ENCODE measurements at places on chromosomes 6 and 20.

DNA sequence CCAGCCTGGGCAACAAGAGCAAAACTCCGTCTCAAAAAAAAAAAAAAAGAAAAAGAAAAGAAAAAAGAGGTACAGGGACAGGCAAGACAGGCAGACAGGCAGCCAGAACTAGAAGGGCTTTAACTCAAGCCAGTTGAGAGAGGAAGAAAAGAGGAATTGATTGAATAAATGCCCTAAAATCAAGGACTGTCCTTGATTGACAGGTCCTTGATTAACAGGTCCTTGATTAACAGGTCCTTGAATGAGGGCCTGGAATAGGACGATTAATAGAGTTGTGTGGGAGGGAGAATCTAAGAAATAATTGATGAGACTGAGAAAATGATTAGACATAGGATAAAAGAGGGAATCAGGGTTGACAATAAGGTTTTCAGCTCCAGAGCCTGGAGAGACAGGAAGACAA lies 36.1 kb downstream of the ZC2HC1B start:
- DNase-seq, result no peak

DNA sequence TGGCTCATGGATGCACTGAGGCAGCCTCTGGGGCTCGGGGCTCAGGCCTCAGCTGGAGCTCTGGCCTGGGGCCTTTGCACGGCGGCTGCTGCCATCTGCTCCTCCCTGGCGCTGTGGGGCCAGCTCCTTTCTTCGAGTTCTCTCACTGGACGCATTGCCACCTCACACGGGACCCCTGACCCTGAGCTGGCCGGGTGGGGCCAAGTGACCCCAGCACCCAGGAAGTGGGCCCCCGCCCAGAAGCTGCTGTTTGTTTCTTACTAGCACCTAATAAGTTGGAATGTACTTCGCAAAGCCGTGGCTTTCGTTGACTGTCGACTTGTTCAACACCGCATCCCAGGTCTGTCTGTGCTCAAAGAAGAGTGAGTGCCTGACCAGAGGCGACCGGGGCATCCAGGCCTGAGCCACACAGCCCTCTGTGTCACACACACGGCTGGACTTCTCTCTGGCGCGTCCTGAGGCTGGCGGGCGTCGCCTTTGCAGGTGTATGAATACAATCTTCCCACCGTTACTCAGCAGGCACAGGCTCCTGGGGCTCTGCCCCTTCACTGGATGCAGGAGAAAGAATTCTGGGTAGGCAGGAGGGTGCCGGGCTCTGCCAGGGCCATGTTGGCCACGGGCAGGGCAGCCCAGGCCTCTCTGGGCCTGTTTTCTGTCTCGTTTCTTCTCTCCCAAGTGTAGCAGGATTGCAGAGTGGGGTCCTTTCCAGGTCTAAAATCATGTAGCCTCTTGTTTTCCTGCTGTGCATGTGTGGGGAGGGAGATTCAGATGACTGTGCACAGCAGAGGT lies 112.9 kb downstream of the DLL1 start:
- DNase-seq, result no peak

- DNase-seq, result no peak
Observed at GRCh38 chr20:22815603-22816315, 219.4 kb upstream of the SSTR4 start.

- peak; percentile 86 for DNase-seq
Observed at GRCh38 chr20:46089167-46089416, 670 bp downstream of the NCOA5 start.

GRCh38 chr6:117110737-117111136 lies 154.6 kb upstream of the VGLL2 start:
- DNase-seq, result no peak

DNA sequence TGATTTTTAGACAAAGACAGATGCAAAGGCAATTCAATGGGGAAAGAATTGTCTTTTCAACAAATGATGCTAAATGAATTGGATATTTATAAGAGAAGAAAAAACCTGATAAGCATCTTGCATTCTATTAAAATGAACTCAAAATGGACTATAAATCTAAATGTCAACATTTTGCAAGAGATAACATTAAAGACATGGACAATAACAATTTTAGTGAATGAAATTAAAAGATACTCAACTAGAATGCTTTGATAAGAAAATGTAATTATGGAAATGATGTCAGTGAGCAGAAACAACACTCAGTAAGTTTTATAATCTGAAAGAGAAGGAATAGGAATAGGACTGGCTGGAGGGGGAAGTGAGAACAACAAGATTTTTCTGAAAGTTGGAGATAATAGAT lies 421.7 kb downstream of the C6orf118 start:
- no peak for DNase-seq

DNA sequence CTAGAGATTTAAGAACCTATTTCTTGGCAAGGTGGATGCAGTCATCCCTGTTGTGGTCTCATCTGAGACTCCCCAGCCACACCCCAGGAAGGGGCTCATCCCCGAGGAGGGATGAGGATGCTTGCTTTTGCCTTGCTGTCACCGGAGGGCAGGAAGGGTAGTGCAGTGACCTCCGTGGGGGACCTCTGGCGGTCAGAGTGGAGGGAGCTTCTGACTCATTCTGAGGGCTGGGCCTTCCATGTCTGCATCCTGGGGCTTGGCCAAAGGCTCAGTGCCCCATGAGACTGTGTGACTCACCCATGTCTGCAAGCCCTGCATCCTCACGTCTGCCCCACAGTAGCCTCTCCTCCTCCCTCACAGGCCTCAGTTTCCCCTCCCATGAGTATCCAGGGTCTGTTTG lies 38.7 kb downstream of the UQCC2 start:
- DNase-seq, result no peak

GRCh38 chr6:44731485-44732095 lies 344.1 kb downstream of the CDC5L start:
- DNase-seq, result no peak

DNA sequence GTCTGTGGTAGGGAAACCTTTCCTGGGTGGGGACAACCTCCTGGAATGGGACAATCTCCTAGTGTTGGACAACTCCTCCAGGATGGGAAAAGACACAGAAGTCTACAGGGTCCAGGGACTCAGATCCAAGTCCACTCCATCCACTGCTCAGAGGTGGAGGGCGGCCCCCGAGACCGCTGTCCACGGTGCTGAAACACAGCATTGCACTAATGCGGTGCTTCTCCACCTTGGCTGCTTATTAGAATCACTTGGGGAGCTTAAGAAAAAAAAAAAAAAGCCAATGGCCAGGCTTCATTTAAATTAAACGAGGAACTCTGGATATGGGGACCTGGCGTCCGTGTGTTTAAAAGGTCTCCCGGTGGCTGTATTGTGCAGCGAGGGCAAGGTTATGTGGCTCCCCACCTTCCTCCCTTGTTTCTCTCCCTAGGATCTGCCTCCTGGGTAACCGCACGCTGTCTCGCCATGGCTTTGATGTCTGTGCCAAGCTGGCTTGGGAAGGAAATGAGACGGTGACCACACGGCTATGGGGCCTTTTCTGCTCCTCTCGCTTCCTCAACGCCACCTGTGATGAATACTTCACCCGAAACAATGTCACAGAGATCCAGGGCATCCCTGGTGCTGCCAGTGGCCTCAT lies 12.0 kb downstream of the SLC12A5 start:
- DNase-seq, result peak; percentile 82

- DNase-seq, result peak; percentile 86
Observed at GRCh38 chr6:142885182-142885867, 59.7 kb downstream of the HIVEP2 start.

DNA sequence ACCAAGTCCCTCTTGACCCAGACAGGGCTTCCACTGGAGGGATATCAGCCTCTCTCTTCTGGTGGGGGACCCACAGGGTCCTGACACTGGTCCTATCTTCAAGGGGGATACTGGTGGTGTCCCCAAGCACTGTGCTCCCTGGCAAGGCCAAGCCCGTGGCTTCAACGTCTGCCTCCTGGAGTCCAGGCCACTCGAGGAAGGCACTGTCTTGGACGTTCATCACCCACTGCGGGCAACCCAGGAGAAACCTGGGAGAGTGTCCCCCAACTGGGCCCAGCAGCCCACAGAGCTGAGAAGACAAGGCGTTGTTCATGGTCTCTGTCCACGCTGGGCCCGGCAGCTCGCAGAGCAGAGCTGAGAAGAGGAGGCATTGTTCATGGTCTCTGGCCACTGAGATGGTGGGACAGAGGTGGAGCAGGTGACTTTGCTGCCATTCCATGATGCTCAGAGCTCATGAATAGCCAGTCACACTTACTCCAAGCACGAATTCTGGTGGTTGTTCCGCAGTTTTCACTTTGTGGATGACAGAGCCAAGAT lies 37.5 kb upstream of the FRMD1 start:
- DNase-seq, result peak; percentile 18

- DNase-seq, result no peak
Observed at GRCh38 chr20:58868795-58869194, 16.3 kb downstream of the GNAS start.

GRCh38 chr20:46349742-46350056 lies 41.4 kb upstream of the CDH22 start:
- no peak for DNase-seq

GRCh38 chr20:63774306-63774705 lies 34.7 kb downstream of the SLC2A4RG start:
- DNase-seq, result peak; percentile 75

- DNase-seq, result no peak
Observed at GRCh38 chr20:31390490-31390889, at the start of gene DEFB119. Gene DEFB119 (minus strand): TSS chr20:31390590. CDS start chr20:31390483, 107 bp downstream.

GRCh38 chr6:169942173-169942572 lies 190.8 kb downstream of the ERMARD start:
- DNase-seq, result no peak

DNA sequence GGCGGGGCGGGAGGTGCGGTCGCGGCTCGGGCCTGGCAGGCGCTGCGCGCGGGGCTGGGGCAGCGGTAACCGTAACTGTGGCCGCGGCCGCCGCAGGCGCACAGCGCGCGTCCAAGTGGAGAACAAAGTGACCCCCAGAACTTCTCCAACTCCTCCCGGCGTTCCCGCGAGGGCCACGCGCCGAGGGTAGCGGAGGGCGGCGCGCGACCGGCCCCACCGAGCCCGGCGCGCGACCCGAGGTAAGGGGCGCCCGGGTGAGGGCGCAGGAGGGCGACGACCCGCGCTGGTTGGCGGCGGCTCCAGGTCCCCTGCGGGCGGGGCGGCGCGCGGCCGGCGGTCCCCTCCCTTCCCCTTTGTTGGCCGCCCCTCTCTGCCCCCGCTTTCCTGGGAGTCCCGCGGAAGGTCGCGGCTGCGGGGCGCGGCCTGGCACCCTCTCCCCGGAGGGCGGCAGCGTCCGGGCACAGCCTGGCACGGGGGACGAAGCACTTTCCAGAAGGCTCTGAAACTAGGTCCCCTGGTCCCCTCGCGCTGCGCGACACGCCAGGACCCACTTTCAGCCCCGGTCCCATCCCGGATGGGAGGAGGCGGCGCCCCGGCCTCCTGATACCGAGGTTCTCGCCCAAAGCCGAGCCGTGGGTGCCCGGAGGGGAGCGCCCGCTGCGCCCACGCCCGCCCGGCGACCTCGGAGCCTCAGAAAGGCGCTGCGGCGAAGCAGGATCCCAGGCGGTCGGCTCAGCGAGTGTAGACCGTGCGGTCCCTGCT lies at the start of gene TIAM2:
TSS of gene TIAM2 (plus strand) at position 62 of the 762 bp plus-strand sequence. CDS start 133,909 bp downstream, outside the sequence.
- DNase-seq, result no peak

GRCh38 chr20:59518881-59519706 lies 85.2 kb upstream of the PHACTR3 start:
- no peak for DNase-seq

GRCh38 chr6:169263836-169264608 lies 10.4 kb upstream of the THBS2 start:
- no peak for DNase-seq

DNA sequence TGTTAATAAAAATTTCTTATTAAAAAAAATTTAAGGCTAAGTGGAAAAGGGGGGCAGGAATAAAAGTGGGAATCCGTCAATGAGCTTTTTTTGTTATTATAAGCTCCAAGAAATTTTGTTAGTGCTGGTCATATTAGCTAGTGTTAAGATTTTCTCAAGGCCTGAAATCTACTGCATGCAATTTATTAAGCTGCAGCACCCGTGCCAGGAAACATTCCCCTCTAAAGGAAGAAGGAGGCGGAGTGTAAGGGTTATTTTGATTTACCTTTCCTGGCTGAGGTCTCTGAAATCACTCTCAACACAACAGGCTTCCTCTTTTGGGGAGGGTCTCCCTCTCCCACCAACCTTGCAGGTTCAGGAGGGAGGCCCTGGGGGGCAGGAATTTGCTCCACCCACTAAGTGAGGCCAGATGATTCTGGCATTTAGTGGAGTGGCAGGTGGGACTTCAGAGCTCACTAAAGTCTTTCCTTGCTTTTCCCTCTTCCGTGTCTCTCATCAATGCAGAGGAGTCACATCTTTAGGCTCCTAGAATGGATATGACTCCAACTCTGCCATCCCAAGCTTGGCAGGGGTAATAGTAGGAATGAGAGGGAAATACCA lies 168.8 kb downstream of the BCAS1 start:
- no peak for DNase-seq

- DNase-seq, result no peak
Observed at GRCh38 chr20:45621593-45621992, 7.9 kb upstream of the WFDC10A start.

DNA sequence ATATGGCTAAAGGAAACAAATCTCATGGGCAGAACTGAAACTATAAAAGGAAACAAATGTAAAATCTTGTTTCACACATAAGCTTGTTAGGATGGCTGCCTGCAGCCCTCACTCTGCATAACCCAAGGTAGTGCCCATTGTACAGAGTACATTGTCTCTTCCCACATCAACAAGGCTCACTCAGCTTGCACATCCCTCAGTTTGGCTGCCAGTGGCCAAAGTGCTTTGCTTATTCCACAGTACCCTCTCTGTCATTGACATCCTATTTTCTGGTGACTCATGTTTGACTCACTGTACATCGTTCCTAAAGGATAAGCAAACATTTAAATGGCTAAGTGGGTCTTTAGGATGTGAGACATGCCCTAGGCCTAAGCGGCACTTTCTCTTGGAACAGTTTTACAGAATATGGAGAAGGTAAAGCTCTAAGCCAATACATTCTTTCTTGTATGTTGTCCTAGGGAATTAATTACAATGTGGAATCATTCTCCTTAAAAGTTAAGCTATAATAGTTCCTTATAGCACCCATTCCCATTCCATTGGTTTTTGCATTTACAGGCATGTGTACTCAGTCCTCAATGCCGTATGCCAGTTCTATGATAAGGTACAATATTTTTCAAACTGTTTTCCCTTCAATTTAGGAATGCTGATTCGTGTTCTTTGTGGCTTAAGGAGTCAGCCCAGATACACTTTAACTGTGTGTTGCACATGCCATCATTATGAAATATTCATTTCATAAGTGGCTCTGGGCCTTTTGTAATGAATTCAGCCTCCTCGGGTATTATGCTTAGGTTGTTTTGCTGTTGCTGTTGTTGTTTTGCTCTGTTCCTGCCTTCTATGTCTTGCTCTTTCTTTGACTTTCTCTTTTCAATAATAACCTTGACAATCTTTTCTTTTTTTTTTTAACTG lies 5.5 kb downstream of the ANKEF1 start:
- no peak for DNase-seq
